Pancreas (tissue), 10 donors: ENCODE measurements at places on chromosomes 5 and 9.

- H3K36me3 ChIP-seq: no peaks in the 10 kb centered on the region
- H3K4me3 ChIP-seq: no peak overlapping the region
- no peak overlapping the region for H3K27ac ChIP-seq
- H3K27me3 ChIP-seq: no peaks in the 10 kb centered on the region
Observed at GRCh38 chr5:81948349-81948748, 23.5 kb upstream of the ATG10 start.

DNA sequence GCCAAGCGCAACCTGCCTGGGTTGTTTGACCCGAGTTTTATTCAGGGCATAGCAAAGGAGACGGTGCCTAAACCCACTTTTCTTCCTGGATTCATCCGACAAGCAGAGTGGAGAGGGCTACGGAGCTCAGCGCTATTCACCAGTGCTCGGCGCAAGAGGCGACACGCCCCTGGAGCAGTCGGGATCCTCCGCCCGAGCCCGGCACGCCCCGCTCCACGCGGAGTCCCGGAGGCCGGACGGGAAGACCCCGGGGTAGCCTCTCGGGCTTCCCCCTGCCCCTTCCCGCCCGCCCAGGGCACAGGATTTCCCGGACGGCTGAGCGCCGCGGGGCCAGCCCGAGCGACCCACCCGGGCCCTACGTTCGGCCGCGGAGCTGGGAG lies 427 bp downstream of the SERINC5 start:
- no peaks in the 10 kb centered on the region for H3K36me3 ChIP-seq
- H3K4me1 ChIP-seq: peaks cover 16% of the 10 kb centered on the region
- H3K27ac ChIP-seq: peak overlapping the region; percentile 97
- no peaks in the 10 kb centered on the region for H3K27me3 ChIP-seq

DNA sequence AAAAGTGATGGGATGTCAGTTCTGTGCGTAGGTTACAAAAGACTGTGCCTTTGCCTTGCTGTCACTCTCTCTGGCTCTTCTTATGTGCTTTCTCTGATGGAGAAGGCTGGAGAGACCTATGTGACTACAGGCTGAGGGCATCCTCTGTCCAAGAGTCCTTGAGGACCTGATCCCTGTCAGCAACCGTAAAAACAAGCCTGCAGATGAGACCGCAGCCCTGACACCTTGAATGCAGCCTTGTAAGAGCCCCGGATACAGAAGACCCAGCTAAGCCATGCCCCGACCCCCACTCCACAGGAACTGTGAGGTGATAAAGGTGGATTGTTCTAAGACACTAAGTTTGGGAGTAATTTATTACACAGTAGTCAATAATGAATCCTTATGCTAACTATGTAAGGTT lies 32.6 kb upstream of the FRRS1L start:
- no peak for DNase-seq
- H3K36me3 ChIP-seq: no peaks in the 10 kb centered on the region
- no peak overlapping the region for H3K4me3 ChIP-seq
- H3K27ac ChIP-seq: no peak overlapping the region

- H3K27ac ChIP-seq: no peak overlapping the region
- no peaks in the 10 kb centered on the region for H3K27me3 ChIP-seq
- H3K4me1 ChIP-seq: no peaks in the 10 kb centered on the region
- H3K4me3 ChIP-seq: no peak overlapping the region
- DNase-seq: peak; percentile 54
- H3K36me3 ChIP-seq: no peaks in the 10 kb centered on the region
Observed at GRCh38 chr9:136760424-136760823, 2.4 kb upstream of the LCN8 start.
